ENCODE measurements at places on chromosomes 16 and 17. TPM values are rescaled to one million over a fixed set of nuclear protein-coding genes. Genes with fewer than 3 reads are reported as not detected.

DNA sequence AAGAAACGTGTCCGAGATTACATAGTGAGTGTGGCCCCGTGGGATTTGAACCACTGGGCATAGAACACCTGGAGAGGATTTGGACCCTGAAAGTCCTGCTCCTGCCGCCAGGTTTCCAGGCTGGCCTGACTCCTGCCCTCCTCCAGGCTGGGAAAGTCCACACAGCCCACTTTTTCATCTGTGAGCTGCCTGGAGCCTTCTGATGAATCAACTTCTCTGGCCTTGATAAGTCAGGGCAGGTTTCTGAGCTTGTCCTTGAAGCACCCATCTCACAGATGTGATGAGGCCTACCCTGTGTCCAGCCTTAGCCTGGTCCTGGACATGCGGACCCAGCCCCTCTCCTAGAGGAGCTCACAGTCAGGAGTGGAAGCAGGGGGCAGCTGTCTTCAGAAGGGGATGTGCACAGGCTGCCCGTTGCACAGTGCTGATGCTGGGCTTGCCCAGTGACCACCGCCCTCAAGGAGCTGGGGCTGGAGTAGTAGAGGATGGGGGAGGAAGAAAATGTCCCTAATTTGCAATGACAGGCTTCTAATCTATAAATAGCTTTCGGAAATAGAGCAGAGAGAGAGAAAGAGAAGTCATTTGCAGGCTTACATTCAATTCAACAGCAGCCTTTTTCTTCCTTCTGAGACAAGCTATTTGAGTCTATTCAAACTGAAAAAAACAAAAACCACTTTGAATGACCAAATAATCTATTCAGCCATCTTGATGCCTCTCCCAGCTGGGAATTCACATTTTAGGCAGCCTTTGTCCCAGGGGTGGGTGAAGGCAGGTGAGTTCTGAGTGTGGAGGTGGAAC, 73.5 kb upstream of the DNAJA2 start:
- H3K27me3 ChIP-seq: no peaks in the 10 kb centered on the region
- no peak overlapping the region for H3K4me3 ChIP-seq
- DNase-seq: no peak
- H3K36me3 ChIP-seq: no peaks in the 10 kb centered on the region
- peaks cover 18% of the 10 kb centered on the region for H3K4me1 ChIP-seq

DNA sequence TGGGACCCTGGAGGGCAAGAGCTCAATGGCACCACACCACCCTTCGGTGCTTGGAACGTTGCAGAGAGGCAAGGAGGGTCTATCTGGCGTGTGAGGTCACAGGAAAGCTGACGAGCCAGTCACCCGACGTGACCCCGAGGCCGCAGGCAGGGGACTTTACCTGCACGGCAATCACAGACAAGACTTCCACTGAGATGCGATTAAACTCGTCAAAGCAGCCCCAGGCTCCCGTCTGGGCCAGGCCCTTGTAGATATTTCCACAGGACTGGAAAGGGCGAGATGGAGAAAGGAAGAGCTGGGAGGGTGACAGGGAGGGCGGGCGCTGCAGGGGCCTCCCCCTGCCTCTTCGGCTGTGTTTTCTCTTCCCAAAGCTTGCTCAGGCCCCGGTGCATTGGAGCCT, 78.3 kb downstream of the DNAH17 start:
- no peak overlapping the region for H3K27ac ChIP-seq
- H3K4me1 ChIP-seq: no peaks in the 10 kb centered on the region
- no peak overlapping the region for H3K4me3 ChIP-seq
- no peaks in the 10 kb centered on the region for H3K36me3 ChIP-seq
- no peak for DNase-seq

GRCh38 chr17:732067-732901, at the start of gene TLCD3A:
TSS of gene TLCD3A (plus strand) at chr17:732596. CDS start at chr17:732648, 52 bp downstream.
- peak; percentile 48 for DNase-seq
- peak within 1 kb of the TSS; percentile 98 for H3K4me3 ChIP-seq
- peak within 1 kb of the TSS; percentile 57 for H3K27ac ChIP-seq
- peaks cover 29% of the 10 kb centered on the region for H3K4me1 ChIP-seq
- H3K27me3 ChIP-seq: peaks cover 21% of the 10 kb centered on the region

- H3K36me3 ChIP-seq: peaks cover 7% of the 10 kb centered on the region
- peaks cover 14% of the 10 kb centered on the region for H3K4me1 ChIP-seq
- no peak overlapping the region for H3K27ac ChIP-seq
- no peak overlapping the region for H3K4me3 ChIP-seq
- no peak for DNase-seq
These were observed 39.3 kb downstream of the LIG3 start for GRCh38 chr17:35019386-35020179.

DNA sequence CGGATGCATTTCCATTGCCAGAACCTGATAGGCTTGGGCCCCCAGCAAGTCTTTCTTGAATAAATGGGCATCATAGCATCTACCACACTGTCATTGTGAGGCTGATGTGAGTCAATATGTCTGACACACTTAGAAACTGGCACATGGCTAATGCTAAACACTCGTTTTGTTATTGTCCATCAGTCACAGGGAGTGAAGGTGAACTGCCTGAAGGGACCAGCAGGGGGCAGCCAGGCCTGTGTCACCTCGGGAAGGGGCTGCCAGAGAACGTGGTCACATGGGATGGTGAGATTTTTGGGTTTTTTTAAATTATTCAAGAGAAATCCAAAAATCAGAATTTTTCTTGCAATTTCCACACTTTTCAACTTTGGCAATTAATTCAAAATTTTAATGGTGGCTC, 831 bp upstream of the RCVRN start:
- no peak overlapping the region for H3K27ac ChIP-seq
- no peaks in the 10 kb centered on the region for H3K27me3 ChIP-seq
- peaks cover 31% of the 10 kb centered on the region for H3K4me1 ChIP-seq
- H3K4me3 ChIP-seq: no peak overlapping the region
- DNase-seq: peak; percentile 60
- H3K36me3 ChIP-seq: no peaks in the 10 kb centered on the region

DNA sequence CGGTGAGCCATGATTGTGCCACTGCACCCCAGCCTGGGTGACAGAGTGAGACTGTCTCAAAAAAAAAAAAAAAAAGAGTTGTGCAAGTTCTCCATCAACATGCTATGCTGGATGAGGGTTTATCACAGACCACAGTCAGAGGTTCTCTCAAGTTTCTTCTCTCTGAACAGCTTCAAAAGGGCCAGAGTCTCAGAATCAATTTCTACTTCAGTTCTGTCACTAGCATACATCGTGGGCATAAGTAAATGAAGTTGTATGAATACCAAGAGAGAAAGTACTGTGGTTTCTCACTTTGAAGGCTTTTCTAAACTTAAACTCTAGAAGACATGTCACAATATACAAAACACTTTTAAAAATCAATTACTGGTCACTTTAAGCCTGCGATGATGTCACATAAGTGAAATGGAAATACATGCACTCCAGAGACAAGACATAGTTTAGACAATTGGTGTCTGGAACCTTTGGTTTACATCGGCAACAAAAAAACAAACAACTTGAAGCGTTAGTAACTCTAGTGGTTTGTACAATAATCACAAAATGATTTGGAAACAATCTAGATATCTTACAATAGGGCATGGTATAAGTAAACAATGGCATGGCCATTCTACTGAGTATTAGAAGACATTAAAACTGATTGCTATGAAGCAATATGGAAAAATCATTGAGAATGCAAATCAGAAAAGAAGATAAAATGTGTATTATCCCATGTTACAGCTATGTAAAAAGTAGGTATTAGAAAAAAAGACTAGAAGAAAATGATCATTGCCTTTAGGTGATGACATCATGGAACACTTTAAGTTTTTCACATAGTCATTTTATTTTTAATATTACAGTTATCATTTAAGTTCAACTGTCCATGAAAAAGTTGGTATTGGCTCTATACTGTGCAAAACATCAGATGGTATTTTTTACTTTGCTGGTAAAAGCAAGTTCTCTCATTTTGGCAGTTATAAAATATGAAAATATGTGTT, 232.3 kb downstream of the ZFHX3 start:
- no peak for DNase-seq
- no peak overlapping the region for H3K27ac ChIP-seq
- peaks cover 16% of the 10 kb centered on the region for H3K4me1 ChIP-seq

- H3K27ac ChIP-seq: no peak overlapping the region
- DNase-seq: no peak
- peak overlapping the region; percentile 16 for H3K4me3 ChIP-seq
These were observed 6.3 kb downstream of the TBC1D16 start for GRCh38 chr17:80029258-80029974.

DNA sequence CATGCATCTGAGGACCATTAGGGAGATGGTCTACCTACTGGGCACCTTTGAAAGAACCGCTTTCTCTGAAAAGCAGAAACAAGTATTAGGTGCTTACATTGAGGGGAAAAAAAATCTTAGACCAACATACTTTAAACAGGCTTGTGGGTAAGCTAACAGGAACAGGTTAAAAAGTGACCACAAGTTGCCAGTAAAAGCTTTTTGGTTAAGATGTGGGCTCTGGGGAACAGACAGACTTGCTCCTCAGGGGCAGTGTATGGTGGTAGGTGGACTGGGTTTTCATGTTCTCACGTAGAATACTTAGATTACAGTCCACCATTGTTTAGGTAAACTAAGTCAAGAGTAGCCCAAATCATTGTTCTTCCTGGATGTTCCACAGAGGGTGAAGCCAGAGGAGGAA, 41.2 kb downstream of the REXO5 start:
- no peak overlapping the region for H3K27ac ChIP-seq
- H3K4me3 ChIP-seq: no peak overlapping the region
- H3K27me3 ChIP-seq: no peaks in the 10 kb centered on the region
- no peaks in the 10 kb centered on the region for H3K4me1 ChIP-seq
- no peak for DNase-seq
- no peaks in the 10 kb centered on the region for H3K36me3 ChIP-seq

GRCh38 chr16:86018071-86018470, 119.1 kb downstream of the IRF8 start:
- no peak overlapping the region for H3K4me3 ChIP-seq
- no peak for DNase-seq
- H3K36me3 ChIP-seq: peaks cover 4% of the 10 kb centered on the region

GRCh38 chr16:68287276-68288251, 23.2 kb downstream of the SLC7A6OS start:
- H3K27me3 ChIP-seq: no peaks in the 10 kb centered on the region
- no peak overlapping the region for H3K4me3 ChIP-seq
- DNase-seq: no peak
- H3K27ac ChIP-seq: peak overlapping the region; percentile 55
- H3K4me1 ChIP-seq: no peaks in the 10 kb centered on the region
- peaks cover 10% of the 10 kb centered on the region for H3K36me3 ChIP-seq

- no peak for DNase-seq
- no peak overlapping the region for H3K4me3 ChIP-seq
- H3K4me1 ChIP-seq: peaks cover 11% of the 10 kb centered on the region
- peak overlapping the region; percentile 47 for H3K27ac ChIP-seq
These were observed 127.8 kb downstream of the HS3ST3B1 start for GRCh38 chr17:14428648-14429029.

DNA sequence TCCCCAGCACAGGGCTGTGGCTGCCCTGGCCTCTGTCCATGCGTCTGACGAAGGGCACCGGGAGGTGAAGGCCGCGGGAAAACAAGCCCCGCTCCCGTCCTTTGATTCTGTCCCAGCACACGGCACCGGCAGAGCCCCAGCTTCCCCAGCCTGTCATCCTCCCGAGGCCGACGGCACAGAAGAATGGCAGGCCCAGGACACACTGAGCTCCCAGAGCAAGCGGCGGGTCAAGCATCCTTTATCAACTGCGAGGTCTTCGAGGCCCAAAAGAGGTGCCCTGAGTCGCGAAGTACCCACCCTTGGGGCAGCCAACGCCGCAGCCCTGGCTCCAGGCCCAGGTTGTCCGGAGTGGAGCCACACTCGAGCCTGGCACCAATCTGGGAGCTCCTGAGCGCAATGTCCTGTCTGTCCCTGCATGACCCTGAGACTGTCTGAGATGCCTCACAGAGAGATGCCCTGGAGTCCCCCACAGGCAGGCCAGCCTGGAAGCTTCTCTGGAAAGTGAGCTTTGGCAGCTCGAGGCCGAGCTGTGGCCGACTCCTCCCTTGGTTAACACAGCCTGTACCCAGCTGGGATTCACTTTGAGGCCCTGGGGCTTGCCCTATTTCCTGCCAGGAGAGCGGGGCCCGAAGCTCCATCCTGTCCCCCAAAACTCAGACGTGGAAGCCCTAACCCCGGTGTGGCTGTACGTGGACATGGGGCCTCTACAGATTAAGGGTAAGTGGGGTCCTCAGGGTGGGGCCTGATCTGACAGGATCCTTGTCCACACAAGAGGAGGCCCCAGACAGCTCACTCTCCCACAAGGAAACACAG, 23.3 kb downstream of the SLC7A5 start:
- H3K27me3 ChIP-seq: no peaks in the 10 kb centered on the region
- H3K36me3 ChIP-seq: no peaks in the 10 kb centered on the region
- DNase-seq: no peak
- H3K27ac ChIP-seq: no peak overlapping the region
- H3K4me1 ChIP-seq: peaks cover 26% of the 10 kb centered on the region

DNA sequence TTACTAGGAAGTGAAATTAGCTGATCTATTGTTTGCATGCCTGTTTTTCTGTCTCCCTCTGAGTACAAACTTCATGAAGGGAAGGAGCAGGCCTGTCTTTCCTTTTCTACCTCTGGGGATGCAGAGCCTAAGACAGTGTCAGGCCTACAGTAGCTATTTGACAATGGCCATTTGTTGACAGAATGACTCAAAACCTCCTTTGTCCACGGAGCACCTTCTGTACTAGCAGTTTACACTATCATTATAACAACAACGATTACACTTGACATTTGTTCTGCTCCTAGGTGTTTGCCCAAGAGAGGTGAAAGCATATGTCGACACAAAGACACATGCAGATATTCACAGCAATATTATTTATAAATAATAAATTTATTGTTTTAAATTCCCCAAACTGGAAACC, 132.3 kb upstream of the IRX3 start:
- H3K27me3 ChIP-seq: peaks cover 6% of the 10 kb centered on the region
- no peak overlapping the region for H3K4me3 ChIP-seq
- H3K4me1 ChIP-seq: peaks cover 10% of the 10 kb centered on the region
- H3K36me3 ChIP-seq: no peaks in the 10 kb centered on the region
- DNase-seq: no peak
- H3K27ac ChIP-seq: no peak overlapping the region

DNA sequence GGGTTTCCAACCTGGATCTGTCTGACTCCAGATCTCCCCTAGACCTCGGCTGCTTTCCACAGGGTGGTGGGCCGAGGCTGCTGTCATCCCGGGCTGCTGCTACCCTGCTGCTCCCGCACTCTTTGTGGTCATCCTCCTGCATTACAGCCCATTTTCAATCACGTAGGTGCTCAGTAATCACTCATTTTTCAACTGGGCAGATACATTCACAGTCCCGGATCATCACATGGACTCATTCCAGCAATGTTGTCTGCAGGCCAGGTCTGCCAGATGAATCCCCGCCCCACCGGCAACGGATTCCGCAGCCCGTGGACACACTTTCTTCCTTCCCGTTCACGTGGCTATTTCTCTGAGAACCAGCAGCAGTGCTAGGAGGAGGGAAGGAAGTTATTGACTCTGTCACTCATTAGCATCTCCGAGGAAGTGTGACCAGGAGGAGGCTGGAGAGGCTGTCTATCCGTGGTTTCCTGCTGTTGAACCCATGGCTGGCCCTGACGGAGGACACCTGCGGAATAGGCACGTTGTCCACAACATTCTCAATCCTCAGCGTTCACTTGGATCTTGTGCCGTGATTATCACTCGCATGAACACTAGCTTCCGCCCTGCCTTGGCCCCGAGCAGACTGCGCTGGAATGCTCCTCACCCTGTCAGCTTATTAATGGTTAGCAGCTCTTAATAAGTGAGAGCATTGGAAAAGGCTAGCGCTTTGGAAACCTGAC, 14.7 kb upstream of the ZCCHC14 start:
- H3K36me3 ChIP-seq: no peaks in the 10 kb centered on the region
- H3K27ac ChIP-seq: no peak overlapping the region
- H3K27me3 ChIP-seq: no peaks in the 10 kb centered on the region
- H3K4me1 ChIP-seq: no peaks in the 10 kb centered on the region

The NPIPB13 gene
- 11.2 TPM for total RNA-seq

The CORO6 gene
- total RNA-seq: 3.1 TPM

Measured in neural crest cell (in vitro differentiated cells).